ENCODE measurements at places on chromosomes 2 and 18.

DNA sequence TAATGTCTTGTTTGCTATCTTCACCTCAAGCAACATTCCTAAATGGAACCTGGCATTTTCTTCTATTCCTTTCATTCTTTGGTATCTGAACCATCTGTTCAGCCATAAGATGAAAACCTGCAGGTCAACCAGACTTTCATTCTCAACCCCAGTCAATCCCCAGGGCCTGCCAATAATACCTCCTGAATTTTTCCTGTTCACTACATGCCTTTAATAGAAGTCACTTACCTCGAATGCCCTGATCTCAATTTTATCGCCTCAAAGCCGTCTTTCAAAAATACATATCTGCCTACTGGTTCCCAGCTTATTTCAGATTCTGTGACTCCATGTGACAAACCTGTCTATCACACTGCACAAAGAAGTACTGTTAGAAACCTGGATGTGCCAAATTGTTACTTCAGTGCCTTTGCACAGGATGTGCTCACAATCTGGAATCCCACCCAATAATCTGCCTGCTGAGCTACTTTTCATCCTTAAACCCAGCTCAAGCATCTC, 22.6 kb downstream of the ST3GAL5 start:
- no peak for DNase-seq

DNA sequence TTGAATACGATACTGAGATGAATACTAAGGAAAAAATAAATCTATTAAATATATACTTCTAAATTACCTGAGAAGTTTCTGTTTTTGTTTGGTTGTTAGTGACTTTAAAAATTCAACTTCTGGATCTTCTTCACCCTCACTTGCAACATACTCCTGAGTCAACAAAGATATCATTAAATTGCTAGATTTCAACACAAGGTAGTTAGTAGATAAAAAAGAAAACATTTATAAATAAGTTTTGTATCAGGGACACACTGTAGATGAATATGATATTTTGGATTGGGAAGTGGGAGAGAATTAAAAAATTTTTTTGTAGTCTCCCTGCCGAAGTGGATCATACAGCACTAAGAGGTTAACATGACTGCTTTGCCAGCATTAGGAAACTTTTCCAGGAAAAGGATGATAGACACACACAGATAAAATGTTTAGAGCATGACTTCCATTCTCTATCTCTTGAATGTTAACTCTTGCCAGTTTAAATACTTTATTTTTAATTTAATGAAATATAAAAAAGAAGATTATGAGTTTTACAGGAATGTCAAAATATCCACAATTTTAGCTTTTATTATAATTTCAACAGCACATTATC, 15.9 kb downstream of the SP9 start:
- DNase-seq: no peak

GRCh38 chr18:8793445-8794155, 88.2 kb downstream of the MTCL1 start:
- no peak for DNase-seq

- no peak for DNase-seq
Observed at GRCh38 chr2:38155015-38155414, 79.1 kb upstream of the CYP1B1 start.

DNA sequence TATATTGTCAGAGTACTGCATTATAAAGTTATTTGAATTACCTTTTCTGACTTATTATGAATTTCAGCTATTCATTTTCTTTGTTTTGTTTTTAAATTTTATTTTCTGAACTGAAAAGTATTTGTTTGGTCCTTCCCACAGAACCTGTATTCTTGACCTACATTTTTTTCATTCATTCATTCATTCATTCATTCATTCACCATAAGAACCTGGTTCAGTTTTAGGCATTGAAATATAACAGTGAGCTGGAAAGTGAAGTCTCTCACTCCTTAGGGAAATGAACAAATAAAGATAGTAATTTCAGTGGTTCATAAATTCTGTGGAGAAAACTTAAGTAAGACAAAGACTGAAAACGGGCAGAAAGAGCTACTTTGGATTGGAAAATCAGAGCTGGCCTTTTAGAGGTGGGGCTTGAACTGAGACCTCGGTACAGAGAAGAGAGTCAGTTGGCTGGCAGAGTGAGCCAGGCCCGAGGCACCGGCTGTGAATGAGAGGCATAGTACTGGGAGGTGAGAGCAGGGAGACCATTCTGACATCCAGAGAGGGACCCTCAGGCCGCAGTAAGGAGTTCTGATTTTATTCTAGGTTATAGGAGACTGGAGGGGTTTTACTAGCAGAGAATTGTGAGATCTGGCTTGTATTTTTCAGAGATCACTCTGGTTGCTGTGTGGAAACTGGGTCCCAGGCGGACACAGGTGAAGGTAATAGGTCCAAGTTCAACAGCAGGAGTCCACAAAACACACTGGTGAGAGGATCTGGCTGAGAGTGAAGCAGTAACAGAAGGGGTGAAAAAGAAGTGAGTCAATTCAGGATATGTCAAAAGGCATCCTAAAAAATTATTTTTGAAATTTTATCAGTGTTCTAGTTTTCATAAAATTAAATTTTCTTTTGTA, 75.8 kb upstream of the FN1 start:
- DNase-seq: no peak
